ENCODE measurements at places on chromosomes 1 and 21. TPM values are rescaled to one million over a fixed set of nuclear protein-coding genes. Genes with fewer than 3 reads are reported as not detected.

Gene PLA2G2C
- total RNA-seq = not detected

Gene KIF26B
- total RNA-seq = 3.7 TPM

Gene MNDA
- total RNA-seq = 4.2 TPM

Gene PMF1
- total RNA-seq = 71.0 TPM

Gene SARS1
- total RNA-seq = 167 TPM

GRCh38 chr1:27763358-27763757 is 9.7 kb upstream of the STX12 start:
- DNase-seq = no peak

DNA sequence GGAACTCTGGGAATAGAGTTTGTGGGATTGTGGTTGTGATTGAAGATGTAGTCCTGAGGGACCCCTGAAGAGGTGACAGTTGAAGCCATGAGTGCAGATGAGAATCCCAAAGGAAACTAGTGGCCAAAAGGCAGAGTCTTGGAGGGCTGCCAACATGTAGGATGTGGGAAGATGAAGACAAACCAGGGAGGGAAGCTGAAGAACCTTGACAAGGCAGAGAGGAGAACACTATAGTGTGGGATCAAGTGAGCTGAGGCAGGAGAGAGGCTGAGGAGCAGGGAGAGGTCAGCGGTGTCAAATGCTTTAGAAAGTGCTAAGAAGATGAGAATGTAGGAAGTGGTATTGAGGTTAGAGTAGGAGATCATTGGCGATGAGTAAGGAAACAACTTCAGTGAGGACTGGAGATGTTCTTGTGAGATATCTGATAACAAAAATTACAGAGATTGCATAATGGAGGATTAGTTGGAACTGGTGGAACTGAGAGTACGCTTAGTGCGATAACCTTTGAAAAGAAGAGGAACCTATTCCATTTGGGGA is 88.5 kb upstream of the VCAM1 start:
- DNase-seq = no peak

DNA sequence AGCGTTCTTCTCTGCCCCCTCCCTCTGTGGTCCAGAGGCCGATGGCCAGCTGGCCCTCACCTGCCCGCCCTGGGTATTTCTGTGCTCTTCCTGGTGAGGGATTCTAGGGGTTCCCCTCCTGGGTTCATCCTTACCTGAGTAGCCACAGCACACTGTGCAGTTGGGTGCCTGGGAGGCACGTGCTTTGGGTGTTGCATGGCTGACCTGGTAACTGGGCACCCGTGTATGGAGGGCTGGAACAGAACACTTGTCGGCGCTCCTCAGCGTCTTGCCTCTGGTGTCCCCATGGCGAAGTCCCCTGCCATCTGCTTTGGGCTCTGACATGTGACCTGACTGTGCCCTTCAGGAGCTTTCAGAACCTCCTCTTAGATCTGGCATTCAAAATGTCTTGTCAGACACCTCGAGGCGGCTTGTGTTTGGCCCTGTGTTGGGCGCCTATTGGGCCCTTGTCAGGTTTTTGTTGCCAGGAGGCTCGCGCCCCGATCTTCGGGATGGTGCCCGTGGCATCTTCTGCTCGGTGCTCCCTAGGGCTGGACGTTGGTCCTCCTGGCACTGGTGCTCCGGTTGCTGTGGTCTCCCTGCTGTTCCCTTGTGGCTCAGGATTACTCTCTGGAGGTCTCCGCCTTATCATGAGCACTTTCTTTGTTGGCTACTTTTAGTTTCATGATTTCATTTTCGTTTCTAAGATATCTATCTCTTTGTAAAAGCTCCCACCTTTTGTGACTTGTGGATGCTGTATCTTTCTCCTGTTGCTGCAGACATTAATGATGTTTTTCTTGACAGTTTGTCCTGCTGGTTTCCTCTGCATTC is 28.5 kb downstream of the SKI start:
- DNase-seq = no peak

DNA sequence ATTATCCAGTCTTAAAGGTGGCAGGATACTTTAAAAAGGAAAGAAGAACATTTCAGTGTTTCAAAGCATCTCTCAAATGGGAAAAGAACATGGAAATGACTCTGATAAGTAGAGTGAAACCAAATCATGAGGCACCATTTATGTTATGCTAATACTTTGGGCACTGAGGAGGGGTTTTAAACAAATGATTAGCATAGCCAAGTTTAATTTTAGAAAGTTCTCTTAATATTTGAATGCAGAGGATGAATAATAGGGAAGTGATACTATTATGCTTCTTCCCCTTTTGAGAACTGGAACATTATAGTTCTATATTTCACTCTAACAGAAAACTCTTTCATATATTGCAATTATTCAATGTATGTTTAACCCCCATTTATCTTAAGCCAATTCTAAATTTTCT is 1181.9 kb upstream of the PRMT6 start:
- no peak for DNase-seq

- no peak for DNase-seq
Observed at GRCh38 chr1:76494807-76495206, 372.5 kb upstream of the ST6GALNAC5 start.

DNA sequence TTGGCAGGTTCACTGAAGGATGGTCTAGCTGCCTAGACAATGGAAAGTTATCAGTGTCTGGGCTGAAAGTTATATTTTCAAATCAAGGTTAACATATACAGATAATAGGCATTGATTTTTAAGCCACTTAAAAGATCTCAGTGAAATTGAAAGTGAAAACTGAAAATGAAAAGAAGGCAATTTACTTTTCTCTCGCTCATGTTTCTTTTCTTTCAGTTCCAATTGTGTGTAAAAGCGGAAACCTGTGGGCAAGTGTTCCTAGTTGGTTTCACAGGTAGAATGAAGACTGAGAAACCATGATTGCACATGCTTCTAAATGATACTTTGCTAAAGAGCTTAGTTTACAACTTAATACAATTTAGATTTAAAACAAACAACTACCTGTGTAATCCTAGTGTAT is 383.7 kb downstream of the ZP4 start:
- no peak for DNase-seq

DNA sequence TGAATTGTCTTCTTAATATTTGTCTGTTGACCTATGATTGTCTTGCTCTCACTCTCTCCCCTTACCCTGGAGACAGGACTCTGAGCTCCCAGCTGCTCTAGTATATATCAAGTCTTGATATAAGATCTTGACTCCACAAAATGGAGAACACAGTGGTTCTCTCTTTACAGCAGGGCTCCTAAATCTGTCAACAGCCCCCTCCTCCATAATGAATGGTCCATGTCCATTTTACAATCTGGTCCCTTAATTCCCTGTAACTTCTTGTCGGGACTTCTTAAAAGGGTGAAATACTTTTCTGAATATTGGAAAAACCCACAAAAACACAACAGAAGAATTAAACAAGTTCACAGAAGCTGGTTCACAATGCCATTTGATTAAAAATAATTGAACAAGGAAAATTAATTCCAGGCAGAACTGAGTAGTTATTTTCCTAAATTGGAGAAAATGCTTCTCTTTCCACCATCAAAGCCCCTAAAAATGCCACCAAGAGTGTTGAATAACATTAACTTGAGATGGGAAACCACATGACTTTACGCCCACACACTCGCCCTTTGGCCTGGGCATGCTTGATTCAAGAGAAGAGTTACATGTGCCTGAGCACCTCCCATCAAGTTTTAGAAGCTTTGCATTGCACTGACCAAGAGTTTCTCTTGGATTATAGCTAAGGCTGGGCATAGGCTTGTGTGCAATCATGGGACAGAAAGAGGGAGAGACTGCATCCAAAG is 109.8 kb downstream of the TOMM20 start:
- DNase-seq = no peak

- no peak for DNase-seq
Observed at GRCh38 chr1:21904454-21904703, 32.7 kb downstream of the HSPG2 start.

GRCh38 chr1:84146411-84147032 is 2.5 kb downstream of the PRKACB start:
- DNase-seq = no peak

GRCh38 chr1:1987142-1987510 is 16.5 kb downstream of the CFAP74 start:
- no peak for DNase-seq

- no peak for DNase-seq
Observed at GRCh38 chr1:55181666-55182065, 33.5 kb downstream of the USP24 start.

- DNase-seq = no peak
Observed at GRCh38 chr1:232962761-232963745, 12.6 kb downstream of the NTPCR start.
